ENCODE measurements at places on chromosomes 5 and 9.

DNA sequence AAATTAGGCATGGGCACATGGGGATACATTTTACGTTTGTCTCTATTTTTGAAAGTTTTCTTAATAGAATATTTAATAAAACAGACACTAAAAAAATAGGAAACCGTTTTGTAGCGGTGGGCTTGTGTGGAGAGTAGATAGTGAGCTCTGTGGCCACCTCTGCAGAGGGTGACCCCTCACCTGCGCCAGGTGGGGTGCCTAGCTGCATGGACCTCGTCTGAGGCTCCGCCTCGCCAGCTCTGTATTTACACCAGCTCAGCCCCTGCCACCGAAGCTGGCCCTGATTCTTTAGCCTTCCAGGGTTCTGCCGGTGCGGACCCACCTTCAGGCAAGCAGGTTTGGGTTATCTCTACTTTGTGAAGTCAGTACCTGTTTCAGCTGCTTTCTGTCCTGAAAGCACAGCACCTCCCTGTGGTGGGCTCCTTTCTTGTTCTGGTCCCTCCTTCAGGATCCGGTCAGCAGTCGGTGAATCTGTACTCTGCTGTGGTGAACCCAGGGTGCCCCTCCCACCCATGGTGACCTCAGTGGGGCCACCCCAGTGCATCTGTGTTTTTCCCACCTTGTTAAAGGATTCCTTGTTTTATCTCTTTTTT lies 105.2 kb upstream of the CACNA1B start:
- no peak for DNase-seq

GRCh38 chr5:169440107-169440705 lies 139.3 kb upstream of the SLIT3 start:
- no peak for DNase-seq

DNA sequence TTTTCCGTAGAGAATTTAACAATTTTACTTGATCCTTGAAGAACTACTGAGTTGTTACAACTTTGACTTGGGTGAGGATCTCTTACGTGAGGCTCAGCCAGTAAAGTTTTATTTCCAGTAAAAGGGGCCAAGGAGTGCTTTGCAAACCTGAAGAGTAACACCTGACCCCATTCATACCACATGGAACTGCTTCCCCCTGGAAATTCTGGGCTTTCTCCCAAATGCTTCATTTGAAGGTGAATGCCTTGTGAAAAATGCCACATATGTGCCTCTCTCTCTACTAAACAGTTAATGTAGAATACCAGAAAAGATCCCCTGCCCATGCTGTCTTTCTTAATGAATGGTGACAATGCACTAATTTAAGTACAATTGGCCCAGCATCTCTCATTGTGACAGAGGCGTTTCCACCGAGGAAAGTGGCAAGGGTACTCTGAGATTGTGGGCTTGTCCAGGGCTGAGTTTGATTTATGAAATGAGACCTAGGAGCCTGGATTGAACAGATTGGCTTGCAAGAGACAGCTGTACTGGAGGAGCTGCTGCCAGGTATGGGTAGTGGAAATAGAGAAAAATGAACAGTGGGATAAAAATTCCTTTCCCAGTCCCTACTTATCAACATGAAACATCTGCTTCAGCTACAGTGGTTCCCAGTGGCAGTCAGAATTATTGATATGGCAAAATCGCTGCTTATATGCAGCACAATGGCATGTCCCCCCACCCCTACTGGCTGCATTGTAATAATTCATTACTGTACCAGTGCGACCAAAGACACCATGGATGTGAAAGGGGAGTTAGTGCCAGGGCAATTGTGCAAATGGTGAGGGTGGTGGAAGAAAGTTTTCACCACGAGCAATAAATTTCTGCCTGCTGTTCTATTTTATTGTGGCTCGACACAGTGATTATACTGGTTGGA lies 843.7 kb upstream of the WWC1 start:
- no peak for DNase-seq

GRCh38 chr5:139848508-139849100 lies 53.0 kb downstream of the PSD2 start:
- no peak for DNase-seq

- no peak for DNase-seq
Observed at GRCh38 chr5:153101235-153102180, 389.0 kb upstream of the GRIA1 start.

DNA sequence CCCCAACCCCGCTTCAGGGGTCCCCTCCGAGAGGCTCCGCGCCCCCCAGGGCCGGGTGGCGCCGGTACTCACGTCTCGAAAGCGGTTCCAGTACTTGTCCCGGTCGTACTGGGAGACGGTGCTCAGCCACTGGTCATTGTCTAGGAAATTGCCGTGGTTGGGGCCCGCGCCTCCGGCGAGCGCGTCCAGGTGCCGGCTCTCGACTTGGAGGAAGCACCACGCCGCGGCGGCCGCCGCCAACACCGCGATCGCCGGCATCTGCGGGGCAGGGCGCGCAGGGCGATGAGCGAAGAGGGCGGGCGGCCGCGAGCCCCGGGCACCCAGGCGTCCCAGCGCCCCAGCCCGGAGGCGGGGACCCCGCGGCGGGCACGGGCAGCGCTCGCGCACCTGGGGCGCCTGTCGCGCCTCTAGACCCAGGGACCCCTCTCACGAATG lies 808 bp downstream of the SPOCK1 start:
- DNase-seq, result no peak

GRCh38 chr9:120434532-120434931 lies 145.4 kb downstream of the CDK5RAP2 start:
- DNase-seq, result no peak

DNA sequence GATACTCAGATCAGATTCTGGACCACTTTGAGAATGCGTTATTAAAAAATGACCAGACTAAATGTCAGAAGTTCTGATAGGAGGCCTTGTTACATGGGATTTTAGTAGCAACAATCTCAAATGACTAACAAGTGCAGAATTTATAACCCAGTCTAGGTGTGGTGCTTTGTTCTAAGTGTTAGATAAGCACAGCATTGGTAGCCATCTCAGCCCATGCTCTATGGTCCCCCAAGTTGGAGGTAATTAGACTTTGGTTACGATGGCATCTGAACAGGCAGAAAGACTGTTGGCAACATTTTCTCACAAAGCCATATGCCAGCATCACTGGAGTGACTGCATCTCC lies 140.4 kb upstream of the RPS23 start:
- DNase-seq, result no peak

DNA sequence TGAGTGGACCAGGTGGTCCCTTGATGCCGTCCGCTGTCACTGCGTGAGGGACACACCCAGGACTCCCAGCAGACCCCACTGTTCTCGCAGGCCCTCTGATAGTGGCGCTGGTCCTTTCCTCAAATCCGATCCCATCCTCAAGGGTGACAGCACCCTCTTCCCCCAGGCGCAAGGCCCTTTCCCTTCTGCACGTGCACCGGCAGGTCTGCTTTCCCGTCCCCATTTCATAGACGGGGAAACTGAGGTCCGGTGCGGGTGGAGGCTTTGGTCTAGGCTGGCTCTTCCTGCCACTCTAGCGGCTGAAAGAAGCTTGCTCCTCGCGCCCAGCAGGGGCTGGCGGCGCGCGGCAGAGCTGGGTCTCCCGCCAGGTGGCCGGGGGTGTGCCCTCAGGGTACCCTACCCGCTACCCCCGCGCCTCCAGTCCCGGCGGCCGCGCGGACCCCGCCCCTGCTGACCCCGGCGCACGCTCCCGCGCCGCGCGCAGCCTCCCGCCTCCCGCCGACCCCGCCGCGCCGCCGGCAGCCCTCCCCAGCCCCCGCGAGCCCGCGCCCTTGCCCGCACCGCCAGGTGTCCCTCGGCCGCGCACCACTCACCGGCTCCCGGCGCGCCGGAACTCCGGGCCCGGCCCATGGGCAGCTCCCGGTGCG lies 453 bp downstream of the RASGEF1C start:
- DNase-seq, result peak; percentile 28

DNA sequence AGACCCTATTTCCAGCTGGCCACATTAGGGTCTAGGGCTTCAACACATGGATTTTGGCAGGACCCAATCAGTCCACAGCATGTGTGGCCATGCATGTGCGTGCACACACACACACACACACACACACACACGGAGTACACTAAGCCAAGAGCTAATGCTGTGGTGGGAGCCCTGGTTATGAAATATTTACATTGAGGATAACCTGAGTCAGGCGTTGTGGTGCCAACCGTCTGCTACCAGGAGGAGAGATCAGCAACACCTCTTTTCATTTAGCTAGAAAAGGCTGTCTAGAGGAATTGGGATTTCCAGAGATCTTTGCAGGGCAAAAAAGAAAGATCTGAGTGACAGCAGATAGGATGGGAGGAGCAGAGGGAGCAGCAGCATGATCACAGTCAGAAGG lies 141.5 kb downstream of the TRPM3 start:
- DNase-seq, result no peak

GRCh38 chr9:70552561-70552960 lies 138.1 kb upstream of the KLF9 start:
- DNase-seq, result no peak

- DNase-seq, result no peak
Observed at GRCh38 chr5:93831449-93831848, 90.0 kb upstream of the POU5F2 start.

GRCh38 chr9:121278477-121279261 lies 10.7 kb downstream of the GSN start:
- DNase-seq, result peak; percentile 63

- DNase-seq, result peak; percentile 76
Observed at GRCh38 chr5:140402258-140403074, 833 bp downstream of the ANKHD1 start.

GRCh38 chr9:87014436-87014835 lies 67.1 kb upstream of the GAS1 start:
- no peak for DNase-seq

DNA sequence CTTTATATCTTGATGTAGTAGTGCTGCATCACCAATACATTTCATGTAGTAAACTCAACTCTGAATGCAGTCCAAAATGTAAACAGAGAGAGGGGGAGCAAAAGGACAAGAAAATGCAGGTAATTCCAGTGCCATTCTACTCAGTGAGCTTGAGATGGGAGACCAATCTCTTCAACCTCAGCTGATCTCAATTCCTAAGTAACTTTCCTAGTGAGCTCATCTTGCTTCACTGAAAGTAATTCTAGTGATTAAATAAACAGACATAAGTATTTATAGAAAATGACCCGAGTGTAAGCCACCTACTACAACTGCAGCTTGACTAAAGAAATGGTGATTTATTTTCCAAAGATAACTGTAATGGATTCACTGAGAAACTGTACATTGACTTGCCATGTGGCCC lies 424.5 kb downstream of the DMRT2 start:
- DNase-seq, result no peak

- no peak for DNase-seq
Observed at GRCh38 chr9:70498866-70499265, 84.4 kb upstream of the KLF9 start.

DNA sequence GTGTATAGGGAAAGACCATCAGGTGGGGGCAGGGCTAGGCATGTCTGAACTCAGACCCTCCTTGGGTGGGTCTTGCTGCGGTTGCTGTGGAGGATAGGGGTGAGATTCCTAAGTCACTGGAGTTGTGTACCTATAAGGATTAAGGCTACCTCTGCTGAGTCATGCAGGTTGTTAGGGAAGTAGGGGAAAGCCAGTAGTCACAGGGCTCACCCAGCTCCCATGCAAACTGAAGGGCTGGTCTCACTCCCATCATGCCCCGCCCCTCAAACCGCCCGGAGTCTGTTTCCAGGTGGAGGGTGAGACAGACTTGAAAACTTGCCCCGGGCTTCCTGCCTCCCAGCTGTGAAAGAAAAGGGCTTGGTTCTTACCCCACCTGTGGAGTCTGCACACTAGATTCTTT lies 161.8 kb downstream of the CAVIN4 start:
- DNase-seq, result no peak

DNA sequence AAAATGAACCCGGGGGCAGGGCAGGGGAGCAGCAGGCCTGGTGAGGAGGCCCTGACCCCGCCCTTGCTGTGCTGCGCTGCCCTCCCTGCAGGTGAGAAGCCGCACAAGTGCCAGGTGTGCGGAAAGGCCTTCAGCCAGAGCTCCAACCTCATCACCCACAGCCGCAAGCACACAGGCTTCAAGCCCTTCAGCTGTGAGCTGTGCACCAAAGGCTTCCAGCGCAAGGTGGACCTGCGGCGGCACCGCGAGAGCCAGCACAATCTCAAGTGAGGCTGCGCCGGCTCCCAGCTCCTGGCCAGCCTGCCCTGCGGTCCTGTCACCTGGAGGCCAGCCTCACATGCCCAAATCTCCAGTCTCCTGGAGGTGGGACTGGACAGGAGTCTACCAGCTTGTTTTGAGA lies 12.3 kb downstream of the GFI1B start:
- no peak for DNase-seq

DNA sequence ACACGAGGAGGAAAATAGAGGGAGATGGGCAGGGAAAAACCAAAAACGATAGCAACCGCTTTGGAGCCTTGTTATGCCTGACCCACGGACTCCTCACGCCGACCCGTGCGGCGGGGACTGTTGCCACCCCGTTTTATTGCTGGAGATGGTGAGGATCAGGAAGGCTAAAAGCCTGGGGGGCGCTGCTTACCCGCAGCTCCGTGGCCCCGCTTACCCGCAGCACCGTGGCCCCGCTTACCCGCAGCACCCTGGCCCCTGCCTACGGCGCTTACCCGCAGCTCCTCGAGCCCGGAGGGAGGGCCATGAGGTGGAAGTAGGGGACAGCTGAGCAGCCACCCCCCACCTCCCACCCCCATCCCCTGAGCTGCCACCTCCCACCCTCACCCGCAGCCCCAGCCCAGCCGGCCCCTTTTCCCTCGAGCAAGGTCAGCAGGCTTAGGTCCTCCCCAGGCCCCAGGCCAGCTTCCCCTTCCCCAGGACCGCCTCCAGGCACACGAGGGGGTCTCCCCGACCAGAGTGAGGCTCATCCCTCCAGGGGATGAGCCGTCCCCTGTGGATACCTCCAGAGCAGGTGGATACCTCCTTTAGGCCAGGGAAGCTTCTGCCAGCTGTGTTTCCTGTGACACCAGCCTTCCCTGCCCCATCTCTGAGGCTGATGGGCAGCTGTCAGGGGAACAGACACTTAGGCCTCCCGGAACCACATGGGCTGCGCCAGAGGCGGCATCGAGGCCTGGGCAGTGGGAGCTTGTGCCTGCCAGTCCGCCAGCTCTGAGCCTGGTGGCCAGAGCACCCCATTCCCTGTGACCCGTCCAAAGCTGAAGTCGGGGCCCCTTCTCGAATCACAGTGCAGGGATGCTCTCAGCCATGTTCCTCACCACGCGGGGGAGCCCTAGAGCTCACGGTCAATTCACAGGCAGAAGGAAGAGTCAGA lies 92.3 kb downstream of the LMX1B start:
- peak; percentile 88 for DNase-seq

- no peak for DNase-seq
Observed at GRCh38 chr9:135165756-135166519, 78.5 kb downstream of the OLFM1 start.

GRCh38 chr5:137935694-137936093 lies 46.4 kb downstream of the PKD2L2 start:
- DNase-seq, result no peak

- DNase-seq, result no peak
Observed at GRCh38 chr5:150576449-150576949, 64.0 kb upstream of the SYNPO start.

GRCh38 chr5:5039918-5040317 lies 100.2 kb upstream of the ADAMTS16 start:
- no peak for DNase-seq
